ENCODE measurements at places on chromosomes 2 and 18.

- no peak for DNase-seq
Observed at GRCh38 chr2:217625557-217626169, 377.1 kb downstream of the TNS1 start.

DNA sequence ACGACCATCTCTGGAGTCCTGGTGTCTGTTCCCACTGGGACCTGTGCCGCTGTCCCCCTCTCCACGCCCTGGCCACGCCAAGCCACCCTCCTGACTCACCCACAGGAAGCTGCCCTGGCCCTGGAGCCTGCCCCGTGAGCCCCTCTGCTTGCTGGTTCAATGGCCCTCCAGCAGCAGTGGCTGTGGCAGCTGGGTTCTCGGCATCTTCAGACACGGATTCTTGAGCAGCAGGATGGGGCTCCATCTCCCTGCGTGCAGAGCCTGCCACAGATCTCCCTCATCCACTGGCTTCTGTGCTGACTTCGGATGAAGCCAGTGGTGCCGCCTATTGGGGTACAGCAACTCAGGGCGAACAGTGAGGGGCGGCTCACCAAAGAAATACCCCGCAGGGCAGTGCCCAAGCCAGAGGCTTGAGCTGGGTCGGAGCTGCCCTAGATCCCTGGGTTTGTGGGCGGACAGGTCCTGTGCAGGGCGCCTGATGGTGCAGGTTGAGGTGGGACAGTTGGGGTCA, 14.0 kb downstream of the CAPN10 start:
- DNase-seq = no peak

- DNase-seq = no peak
Observed at GRCh38 chr18:69636529-69637301, 236.0 kb downstream of the DOK6 start.

DNA sequence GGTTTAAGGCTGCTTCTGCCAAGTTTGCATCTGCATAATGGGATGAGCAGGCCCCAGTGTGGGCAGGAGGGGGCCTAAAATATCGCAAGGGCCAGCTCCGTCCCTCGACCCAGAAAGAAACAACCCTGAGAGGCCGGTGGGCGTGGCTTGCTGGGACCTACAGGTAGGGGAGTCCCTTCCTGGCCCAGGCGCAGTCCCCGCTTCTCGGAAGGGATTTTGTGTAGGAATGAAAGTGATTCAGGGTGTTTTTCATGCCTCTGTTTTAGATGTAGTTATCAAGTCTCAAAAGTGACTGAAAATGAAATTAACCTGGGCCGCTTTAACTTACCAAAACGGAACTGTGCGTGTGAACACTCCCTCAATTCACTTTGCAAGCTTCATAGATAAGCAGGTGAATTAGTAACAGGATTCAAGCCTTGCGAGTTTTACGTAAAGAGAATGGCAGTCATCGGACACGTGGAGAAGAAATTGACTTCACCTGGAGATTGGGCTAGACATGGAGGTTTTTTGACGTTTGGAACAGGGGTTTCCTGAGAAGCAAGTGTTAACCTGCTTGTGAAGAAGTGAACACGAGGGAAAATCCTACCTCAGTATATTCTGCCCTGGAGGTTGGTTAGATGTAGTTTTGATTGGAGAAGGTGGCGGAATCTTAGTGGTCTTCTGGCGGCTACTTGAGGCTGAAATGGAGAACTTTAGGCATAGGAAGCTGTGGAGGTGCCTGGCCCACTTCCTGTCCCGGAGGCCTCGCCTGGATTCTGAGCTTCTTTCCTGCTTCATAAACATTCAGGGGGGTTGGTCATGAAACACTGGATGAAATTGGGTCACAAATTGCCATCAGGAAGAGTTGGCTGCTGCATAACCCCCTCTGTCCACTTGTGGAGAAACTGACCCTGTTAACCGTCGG, 1.7 kb downstream of the NCK2 start:
- no peak for DNase-seq

DNA sequence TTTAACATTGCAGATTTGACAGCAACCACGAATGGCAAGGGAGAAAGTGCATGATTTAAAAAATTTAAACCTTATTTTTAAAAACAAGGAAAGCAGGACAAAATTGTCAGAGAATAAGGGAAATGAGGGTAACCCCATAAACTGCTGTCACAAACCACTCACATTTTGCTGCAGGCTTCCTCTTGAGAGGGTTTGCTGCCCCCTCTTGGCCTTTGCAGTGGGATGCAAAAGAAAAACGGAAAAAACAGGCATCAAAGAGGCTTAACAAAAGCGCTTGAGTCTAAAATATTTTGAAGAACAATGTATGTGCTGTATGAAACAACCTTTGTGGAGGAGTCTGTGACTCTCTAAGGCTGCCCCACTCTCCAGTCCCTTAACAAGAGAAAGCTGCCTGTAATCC, 91.6 kb downstream of the TMX3 start:
- peak; percentile 40 for DNase-seq

- DNase-seq = peak; percentile 7
Observed at GRCh38 chr2:15579641-15580040, 12.0 kb upstream of the DDX1 start.

GRCh38 chr2:122179492-122180165, 424.2 kb downstream of the TSN start:
- DNase-seq = no peak

GRCh38 chr2:145875016-145875415, 1355.1 kb upstream of the ZEB2 start:
- no peak for DNase-seq

GRCh38 chr2:62197011-62197924, 1.4 kb downstream of the B3GNT2 start:
- peak; percentile 13 for DNase-seq

- peak; percentile 75 for DNase-seq
Observed at GRCh38 chr18:29147944-29148343, 971.0 kb upstream of the CDH2 start.

DNA sequence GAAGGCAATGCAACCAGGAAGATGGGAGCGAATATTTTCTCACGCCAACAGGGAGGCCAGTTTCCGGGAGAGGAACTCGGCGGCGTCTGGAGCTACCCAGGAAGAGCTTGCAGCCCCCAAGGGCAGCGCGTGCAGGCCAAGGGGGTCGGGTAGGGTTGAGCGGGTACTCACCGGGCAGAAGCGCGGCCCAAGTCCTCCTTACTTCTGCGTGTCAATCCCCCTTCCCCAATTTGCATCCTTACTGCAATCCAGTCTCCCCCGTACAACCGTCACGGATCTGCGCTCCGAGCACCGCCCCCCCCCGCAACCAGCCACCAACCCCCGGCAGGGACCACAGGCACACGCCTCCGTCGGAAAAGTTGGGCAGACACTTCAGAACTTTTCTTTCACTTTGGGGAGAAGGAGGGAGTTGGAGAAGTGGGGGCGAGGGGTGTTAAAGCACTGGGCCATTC, 1.3 kb downstream of the ATP8B1 start:
- DNase-seq = no peak

GRCh38 chr2:15769235-15769634, 171.1 kb upstream of the MYCN start:
- DNase-seq = no peak

- DNase-seq = no peak
Observed at GRCh38 chr2:175275539-175275938, 94.0 kb upstream of the ATP5MC3 start.

- no peak for DNase-seq
Observed at GRCh38 chr2:133748007-133748700, 179.9 kb upstream of the NCKAP5 start.

- DNase-seq = no peak
Observed at GRCh38 chr2:31397094-31397493, 17.4 kb downstream of the XDH start.

DNA sequence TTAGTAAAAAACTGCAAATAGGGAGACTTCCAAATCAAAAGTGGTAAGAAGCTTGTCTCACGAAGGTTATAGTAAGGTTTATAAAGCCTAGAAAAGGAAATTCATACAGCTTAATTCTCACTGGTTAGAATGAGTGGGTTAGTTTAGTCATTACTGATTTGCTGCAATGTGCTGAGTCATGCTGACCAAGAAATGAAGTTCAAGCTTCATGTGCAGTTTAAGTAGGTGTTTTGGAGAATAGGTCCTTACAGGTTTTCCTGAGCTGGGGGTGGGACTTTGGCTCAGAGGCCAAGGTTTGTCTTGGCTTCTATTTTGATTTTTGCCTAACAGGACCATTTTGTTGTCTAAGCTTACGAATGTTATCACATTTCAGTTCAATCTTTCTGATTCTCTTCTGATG, 15.1 kb downstream of the CLIP4 start:
- DNase-seq = peak; percentile 83

DNA sequence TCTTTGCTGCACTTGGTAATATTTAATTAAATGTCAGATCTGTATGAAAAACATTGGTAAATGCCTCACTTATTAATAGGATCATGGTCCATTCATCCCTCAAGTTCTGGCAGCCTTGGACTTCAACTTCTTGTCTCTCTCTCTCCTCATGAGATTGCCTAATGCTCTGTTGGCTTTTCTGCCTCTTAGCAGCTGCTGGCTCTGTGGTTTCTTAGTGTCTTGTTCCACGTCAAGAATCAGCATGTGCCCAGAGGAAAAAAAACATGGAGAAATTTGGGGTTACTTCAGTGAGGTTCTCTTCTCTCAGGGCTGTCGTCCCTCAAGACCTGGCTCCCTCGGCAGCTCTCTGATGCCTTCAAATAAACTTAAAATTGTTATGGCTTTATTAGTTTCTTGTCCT, 75.4 kb downstream of the TAF4B start:
- no peak for DNase-seq

GRCh38 chr2:113716291-113716690, 40.2 kb downstream of the SLC35F5 start:
- no peak for DNase-seq

- no peak for DNase-seq
Observed at GRCh38 chr2:239734436-239735005, 290.6 kb downstream of the NDUFA10 start.

GRCh38 chr2:191646163-191646902, 31.6 kb upstream of the NABP1 start:
- no peak for DNase-seq

DNA sequence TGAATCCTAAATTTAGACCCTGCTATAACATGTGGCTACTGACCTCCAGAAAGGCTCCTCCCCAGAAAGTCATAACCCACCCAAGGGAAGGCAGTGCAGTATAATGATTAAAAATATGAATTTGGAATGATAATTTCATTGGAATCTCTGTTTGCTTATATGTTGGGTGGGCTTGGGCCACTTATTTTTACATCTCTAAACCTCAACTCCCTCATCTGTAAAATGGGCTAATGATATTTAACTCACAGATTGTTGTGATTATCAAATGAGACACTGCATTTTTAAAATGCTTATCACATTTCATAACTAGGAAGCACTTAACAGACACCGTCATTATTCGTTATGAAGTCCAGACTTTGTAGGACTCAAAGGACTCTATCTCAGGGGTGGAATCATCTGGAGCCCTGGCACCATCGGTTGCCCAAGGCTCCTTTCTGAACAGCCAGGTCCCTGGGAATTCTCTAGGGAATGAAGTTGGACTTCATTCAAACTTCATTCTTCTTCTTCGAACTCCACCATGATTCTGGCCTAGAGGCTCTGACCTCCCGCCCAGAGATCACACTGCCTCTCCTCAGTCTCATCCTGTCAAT, 33.1 kb upstream of the RMDN2 start:
- no peak for DNase-seq

GRCh38 chr2:241373446-241373845, 17.4 kb downstream of the FARP2 start:
- DNase-seq = no peak

DNA sequence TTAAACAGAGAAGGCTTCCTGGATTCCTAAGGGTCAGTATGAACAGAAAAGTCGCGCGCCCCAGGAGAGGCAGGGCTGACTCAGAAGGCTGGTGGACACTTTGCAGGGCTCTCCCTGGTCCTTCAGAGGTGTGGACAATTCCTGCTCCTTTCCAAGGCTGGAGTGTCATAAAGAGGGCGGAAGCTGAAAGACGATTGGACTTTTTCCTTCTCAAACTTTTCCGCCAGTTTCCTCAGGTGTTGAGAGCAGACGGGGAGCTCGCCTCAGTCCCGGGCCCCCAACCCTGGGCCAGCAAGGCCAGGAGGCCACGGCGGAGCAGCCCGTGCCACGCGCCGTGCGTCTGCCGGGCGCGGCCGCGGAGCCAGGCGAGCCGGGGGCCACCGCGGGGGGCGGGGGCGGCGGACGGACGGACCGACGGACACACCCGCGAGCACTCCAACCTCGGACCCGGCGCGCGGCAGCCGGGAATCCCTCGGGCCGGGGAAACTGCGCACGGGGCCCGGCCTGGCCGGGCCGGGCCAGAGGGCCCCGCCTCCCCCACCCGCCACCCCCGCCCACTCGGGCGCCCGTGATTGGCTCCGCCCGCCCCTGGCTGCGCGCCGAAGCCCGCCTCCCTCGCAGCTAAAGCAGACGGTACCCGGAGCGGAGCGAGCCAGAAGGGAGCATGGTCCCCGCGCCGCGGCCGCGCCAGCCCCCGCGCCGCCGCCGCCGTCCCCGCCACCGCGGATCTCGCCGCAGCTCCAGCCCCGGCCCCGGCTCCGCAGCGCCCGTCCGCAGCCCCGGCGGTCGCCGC, at the start of gene KLHL29:
Gene KLHL29 (plus strand): TSS at position 629 of the 793 bp plus-strand sequence. CDS start 177,018 bp downstream, outside the sequence.
- peak; percentile 40 for DNase-seq

- no peak for DNase-seq
Observed at GRCh38 chr2:240255165-240255491, 114.7 kb upstream of the OTOS start.

- peak; percentile 40 for DNase-seq
Observed at GRCh38 chr2:227703280-227703732, 14.5 kb downstream of the SLC19A3 start.

GRCh38 chr18:58229162-58229561, 185.1 kb downstream of the NEDD4L start:
- DNase-seq = no peak

DNA sequence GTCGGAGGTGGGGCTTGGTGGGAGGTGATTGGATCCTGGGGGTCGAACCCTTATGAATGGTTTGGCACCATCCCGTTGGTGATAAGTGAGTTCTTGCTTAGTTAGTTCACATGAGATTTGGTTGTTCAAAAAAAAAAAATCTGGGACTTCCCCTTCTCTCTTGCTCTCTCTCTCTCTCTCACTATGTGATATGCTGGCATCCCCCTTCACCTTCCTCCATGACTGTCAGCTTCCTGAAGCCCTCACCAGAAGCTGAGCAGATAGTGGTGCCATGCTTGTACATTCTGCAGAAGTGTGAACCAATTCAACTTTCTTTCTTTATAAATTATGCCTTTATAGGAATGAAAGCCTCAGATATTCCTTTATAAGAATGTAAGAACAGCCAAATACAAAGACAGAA, 269.7 kb upstream of the APCDD1 start:
- DNase-seq = no peak

DNA sequence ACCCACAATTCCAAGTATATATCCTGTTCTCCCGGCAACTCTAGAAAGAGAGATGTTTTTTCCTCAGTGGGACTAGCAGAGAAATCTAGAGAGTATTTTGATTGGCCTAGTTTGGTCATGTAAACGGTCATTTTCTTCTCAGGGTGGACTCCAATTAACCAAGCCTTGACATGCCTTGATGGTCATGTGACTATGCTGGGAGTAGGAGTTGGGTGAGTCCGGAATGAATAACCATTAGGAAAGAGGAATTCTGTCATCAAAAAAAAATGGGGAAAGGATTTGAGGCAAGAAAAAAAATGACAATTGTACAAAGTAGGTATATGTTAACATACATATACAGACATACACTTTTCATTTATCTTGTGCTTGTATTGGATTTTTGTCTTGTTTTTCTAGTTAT, 248.2 kb upstream of the CDH20 start:
- DNase-seq = no peak
